Activated T-cell treated with anti-CD3 and anti-CD28 coated beads, Interleukin-2, amount 50 U/mL, for 72 hours (primary cell): ENCODE measurements at places on chromosomes 11 and 22. TPM values are rescaled to one million over a fixed set of nuclear protein-coding genes. Genes with fewer than 3 reads are reported as not detected.

SMCO4 gene
- total RNA-seq: 36.1 TPM

MUC6 gene
- not detected for total RNA-seq

ST14 gene
- not detected for total RNA-seq

NAALAD2 gene
- total RNA-seq: not detected

GRM5 gene
- total RNA-seq: not detected

ZNF280B gene
- total RNA-seq: 2.9 TPM

GPR83 gene
- 0.19 TPM for total RNA-seq

MS4A4A gene
- not detected for total RNA-seq
